ENCODE measurements at places on chromosomes 1 and 21.

DNA sequence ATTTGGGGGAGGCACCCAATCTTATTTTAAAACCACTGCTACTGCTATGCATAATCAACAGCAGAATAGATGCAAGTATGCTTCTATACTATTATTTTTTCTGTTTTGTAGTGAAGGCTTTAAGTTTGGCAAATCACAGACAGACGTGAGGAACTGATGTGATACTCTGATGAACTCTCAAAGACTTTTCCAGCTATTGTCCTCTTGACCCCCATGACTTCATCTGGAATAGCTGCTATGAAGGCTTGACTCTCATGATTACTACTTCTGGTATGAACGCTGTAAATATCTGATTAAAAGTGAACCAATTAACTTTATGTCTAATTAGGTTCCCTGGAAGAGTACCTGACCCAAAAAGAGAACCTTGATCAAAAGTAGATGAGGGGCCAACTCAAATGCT lies 49.1 kb downstream of the EYA3 start:
- DNase-seq: no peak

DNA sequence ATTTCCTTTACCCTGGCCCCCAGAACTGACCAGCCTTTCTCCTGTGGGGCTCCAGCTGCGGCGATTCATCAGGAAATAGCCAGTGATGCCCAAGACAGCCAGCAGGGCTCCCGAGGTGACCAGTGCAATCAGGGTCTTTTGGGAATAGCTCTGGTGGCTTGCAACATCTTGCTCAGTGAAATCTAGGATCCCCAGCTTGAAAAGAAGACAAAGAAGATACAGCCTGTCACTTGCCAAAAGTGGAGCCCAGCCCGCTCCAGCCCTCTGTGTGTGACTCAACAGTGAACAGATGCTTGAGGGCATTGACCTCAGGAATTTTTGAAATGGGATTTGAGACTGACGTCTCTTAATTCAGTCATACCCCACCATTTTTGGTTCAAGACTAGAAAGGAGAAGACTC lies 22.3 kb downstream of the CD34 start:
- DNase-seq: no peak

GRCh38 chr1:162983671-162984425 lies 85.3 kb upstream of the RGS4 start:
- no peak for DNase-seq

GRCh38 chr1:236168716-236169429 lies 26.5 kb downstream of the GPR137B start:
- no peak for DNase-seq

- DNase-seq: no peak
These were observed 88.4 kb upstream of the RHOU start for GRCh38 chr1:228646717-228647522.

DNA sequence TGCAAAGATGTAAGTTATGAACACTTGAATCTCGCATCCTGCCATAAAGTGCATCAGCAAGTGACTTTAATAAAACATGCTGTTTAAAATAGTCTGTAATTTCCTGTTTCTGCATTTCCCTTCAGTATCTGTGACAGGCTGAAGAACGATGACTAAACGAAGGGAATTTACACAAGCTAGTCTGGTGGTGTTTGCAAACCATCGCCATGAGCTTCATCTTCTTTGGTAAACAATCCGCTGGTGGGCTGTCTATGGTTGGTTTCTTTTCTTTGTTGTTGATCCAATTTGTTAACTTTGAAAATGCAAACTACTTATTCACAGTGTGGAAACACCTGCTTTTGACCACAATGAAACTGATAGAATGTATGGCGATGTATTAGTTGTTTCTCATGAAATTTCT lies 13.9 kb downstream of the SERTAD4 start:
- DNase-seq: no peak

Data from putamen (tissue), 1 donor.